ENCODE measurements at places on chromosomes 13 and 19.
A peak's percentile ranks its signal among the peaks of the same experiment; 100 is the strongest.

DNA sequence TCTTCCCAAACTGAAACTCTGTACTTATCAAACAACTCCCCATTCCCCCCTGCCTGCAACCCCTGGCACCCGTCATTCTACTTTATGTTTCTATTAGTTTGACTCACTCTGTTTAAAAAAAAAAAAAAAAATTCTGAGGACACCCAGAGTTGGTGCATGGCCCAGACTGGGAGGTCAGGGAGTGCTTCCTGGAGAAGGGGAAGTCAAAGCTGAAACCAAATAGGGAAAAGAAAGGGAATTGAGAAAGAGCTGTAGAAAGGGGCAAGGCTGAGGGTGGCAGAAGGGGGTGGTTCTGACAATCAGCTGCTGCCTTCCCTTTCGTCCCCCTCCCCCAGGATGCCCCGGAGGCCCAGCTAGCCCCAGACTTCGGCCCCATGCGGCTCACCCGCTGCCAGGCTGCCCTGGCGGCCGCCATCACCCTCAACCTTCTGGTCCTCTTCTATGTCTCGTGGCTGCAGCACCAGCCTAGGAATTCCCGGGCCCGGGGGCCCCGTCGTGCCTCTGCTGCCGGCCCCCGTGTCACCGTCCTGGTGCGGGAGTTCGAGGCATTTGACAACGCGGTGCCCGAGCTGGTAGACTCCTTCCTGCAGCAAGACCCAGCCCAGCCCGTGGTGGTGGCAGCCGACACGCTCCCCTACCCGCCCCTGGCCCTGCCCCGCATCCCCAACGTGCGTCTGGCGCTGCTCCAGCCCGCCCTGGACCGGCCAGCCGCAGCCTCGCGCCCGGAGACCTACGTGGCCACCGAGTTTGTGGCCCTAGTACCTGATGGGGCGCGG, 9.0 kb upstream of the STRN4 start:
- no peak for DNase-seq

DNA sequence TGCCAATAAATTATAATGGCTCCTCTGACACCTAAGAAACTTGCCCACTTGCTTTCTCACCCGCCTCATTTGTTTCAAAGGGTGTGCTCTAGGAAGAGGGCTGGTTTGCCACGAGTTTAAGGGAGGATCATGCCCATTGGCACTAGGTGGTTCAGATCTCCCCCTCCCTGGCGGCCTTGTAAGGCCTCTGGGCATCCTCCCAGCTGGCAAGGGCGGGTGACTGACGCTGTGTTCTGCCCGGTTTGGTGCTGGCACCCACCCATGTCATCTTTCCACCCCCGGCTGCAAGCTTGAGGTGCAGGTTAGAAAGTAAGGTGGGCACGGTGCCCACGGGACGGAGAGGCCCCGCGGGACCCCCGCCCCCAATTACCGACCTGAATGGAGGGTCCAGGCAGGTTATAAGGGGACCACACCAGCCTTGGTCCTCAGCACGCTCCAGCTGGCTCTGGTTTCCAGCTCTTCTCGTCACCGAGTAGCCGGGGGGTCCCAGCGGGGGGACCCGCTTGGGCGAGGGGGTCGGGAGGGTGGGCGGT, 90.4 kb downstream of the PTPRS start:
- peak; percentile 68 for DNase-seq

DNA sequence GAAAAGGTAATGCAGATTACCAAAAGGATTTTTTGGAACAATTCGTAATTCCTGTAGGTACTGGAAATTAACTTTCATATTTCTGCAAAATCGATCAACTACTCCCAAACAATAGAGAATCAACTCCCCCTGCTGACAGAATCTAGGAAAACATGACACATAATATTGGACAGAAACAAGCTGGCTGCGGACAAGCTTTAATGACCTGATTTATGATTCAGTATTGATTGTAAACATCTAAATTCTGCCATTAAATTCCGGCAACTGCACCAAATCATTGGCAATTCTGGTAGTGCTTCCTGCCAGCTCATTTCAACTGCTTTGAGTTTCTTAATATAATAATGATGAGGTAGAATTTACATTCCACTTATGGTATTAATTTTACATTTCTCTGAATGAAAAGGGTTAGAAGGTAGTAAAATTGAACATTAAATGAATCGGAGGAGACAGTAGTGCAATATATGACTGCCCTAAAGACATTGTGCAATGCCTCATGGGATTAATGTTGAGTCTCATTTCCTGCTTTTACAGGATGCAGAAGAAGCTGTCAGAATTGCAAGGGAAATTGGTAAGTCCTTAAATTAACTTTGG, 146.5 kb downstream of the PCCA start:
- peak; percentile 56 for DNase-seq

GRCh38 chr19:32265995-32266394, 79.4 kb upstream of the ZNF507 start:
- no peak for DNase-seq

- no peak for DNase-seq
Observed at GRCh38 chr13:108586826-108587225, 42.6 kb upstream of the MYO16 start.

DNA sequence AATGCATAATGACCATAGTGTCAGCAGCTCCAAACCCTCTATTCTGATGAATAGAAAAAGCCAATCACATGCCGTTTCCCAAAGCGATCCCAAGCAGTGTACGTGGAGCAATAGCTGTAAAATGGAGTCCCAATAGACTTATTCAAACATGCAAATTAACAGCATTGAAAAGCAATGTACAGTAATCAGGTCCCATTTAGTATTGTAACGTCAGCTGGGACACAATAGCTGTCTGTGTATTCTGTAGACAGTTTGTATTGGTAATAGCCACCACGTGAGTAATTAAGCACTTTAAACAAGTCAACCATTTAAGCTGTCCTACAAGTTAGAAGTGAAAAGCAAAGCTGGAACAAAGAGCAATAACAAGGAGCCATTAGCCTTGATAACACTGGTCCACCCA, 698.2 kb downstream of the PCDH17 start:
- no peak for DNase-seq

DNA sequence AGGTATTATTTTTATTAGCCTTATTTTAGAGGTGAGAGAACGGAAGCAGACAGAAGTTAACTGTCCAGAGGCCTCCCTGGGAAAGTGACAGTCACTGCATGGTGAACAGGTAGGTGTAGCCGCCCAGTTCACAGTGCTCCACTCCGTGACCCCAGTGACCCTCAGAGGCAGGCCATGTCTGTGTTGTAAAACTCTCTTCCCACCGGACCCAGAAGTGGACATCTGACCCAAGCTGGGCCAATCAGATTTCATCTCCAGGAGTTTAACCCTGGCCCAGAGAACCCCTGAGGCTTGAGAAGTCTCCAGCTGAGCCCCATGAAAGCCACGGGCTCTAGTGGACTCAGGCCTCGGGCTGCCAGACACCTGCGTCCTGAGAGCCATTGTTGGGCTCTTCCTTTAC, 83.6 kb upstream of the FARP1 start:
- DNase-seq, result no peak

DNA sequence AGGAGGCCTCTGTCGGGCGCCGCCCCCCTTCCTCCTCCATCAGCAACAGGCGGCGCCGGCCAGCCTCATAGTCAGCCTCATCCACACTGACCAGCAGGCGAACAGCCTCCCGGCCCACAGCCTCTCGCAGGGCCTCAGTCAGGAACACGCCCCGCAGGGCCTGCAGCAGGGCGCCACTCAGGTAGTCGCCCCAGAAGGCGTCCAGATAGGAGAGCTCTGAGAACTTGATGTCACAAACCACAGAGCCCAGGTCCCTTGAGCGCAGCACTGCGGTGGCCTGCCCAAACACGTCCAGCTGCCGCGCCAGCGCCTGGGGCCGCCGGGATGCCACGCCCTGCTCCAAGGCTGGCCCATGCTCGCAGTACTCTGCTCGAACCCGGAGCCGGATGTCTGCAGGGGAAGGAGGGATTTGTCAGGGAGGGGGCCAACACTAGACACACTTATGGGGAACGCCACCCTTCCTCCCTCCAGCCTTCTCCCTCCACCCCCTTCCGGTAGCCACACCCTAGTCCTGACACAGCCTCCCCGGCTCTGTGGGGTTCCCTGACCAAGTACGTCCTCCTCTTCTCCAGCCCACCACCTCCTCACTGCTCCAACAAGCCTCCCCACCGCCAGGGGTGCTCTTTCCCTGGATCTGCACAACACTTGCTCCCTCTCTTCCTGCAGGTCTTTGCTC, 17.9 kb downstream of the DEDD2 start:
- DNase-seq, result no peak

- no peak for DNase-seq
Observed at GRCh38 chr13:107450431-107450830, 764.9 kb downstream of the LIG4 start.

GRCh38 chr13:89052699-89053098, 1381.5 kb downstream of the SLITRK5 start:
- no peak for DNase-seq
